ENCODE measurements at places on chromosomes 6 and 20.

- DNase-seq = no peak
Observed at GRCh38 chr6:100664274-100665040, 199.7 kb upstream of the SIM1 start.

GRCh38 chr6:2110504-2110903 is 134.9 kb downstream of the GMDS start:
- no peak for DNase-seq

GRCh38 chr6:44084231-44085014 is 42.8 kb downstream of the MRPL14 start:
- DNase-seq = no peak

DNA sequence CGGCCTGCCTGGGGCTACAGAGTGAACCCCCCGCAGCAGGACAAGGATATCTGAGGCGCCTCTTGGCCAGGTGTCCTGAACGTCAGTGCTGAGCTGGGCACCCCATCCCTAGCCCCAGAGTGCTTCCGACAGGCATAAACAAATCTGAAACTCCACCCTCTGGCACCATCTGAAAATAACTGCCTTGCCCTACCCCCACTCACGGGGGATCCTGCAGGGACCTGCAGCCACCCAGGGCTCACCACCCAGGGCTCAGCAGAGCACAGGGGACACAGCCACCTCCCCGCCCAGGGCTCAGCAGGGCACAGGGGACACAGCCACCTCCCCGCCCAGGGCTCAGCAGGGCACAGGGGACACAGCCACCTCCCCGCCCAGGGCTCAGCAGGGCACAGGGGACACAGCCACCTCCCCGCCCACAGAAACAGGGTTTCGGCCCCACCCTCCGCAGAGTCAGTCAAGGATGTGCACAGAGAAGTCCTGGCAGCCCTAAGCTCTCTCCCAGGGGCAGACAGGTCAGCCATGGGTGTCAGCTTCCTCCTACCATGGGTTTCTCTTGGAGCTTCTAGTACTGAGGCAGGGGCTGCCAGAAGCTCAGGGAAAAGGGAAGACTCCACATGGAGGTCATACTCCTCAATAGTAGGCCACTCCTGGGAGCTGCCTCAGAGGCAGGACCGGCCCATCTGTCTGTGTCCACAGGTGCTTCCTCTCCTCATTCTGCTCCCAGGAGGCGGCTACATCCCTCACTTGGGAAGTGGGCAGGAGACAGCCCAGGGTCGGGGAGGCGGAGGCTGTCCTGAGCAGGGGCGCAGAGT is 4.6 kb downstream of the UCKL1 start:
- DNase-seq = no peak

- DNase-seq = no peak
Observed at GRCh38 chr20:13745784-13746183, 38.9 kb downstream of the ESF1 start.
